CMK (cell line): ENCODE measurements at places on chromosomes 13 and 19.

DNA sequence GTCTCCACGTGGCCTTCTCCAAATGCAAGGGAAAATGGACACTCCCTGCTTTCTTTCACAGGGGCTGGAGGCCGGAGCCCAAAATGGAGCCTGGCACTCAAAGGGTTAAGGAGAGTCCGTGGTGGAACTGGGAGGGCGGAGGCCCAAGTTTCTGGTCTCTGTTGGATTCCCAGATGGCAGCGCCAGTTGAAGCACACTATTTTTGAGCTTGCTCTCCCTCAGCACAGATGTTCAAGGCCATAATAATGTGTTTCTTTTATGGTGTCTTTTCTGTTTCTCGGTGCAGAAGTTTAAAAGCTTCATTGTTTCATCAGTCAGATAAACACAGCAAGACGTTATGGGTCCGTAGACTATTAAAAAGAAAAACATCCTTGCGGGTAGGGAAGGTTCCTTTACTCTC is 67.6 kb downstream of the TNFRSF19 start:
- DNase-seq: no peak

GRCh38 chr13:54077569-54077968 is 1049.0 kb downstream of the OLFM4 start:
- no peak for DNase-seq

DNA sequence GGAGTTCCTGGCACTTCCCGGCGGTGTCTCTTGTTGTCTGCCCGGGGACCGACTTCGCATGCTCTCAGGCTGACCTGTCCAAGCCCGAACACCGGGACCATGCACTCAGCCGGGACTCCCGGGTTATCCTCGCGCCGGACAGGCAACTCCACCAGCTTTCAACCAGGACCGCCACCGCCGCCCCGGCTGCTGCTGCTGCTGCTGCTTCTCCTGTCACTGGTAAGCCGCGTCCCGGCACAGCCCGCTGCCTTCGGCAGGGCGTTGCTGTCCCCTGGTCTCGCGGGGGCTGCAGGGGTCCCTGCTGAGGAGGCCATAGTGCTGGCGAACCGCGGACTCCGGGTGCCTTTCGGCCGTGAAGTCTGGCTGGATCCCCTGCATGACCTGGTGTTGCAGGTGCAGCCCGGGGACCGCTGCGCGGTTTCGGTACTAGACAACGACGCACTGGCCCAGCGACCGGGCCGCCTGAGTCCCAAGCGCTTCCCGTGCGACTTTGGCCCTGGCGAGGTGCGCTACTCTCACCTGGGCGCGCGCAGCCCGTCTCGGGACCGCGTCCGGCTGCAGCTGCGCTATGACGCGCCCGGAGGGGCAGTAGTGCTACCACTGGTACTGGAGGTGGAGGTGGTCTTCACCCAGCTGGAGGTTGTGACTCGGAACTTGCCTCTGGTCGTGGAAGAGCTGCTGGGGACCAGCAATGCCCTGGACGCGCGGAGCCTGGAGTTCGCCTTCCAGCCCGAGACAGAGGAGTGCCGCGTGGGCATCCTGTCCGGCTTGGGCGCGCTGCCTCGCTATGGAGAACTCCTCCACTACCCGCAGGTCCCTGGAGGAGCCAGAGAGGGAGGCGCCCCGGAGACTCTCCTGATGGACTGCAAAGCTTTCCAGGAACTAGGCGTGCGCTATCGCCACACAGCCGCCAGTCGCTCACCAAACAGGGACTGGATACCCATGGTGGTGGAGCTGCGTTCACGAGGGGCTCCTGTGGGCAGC is 661 bp downstream of the FREM2 start:
- no peak for DNase-seq

- no peak for DNase-seq
These were observed 442.6 kb upstream of the ZNF507 start for GRCh38 chr19:31902821-31903220.

DNA sequence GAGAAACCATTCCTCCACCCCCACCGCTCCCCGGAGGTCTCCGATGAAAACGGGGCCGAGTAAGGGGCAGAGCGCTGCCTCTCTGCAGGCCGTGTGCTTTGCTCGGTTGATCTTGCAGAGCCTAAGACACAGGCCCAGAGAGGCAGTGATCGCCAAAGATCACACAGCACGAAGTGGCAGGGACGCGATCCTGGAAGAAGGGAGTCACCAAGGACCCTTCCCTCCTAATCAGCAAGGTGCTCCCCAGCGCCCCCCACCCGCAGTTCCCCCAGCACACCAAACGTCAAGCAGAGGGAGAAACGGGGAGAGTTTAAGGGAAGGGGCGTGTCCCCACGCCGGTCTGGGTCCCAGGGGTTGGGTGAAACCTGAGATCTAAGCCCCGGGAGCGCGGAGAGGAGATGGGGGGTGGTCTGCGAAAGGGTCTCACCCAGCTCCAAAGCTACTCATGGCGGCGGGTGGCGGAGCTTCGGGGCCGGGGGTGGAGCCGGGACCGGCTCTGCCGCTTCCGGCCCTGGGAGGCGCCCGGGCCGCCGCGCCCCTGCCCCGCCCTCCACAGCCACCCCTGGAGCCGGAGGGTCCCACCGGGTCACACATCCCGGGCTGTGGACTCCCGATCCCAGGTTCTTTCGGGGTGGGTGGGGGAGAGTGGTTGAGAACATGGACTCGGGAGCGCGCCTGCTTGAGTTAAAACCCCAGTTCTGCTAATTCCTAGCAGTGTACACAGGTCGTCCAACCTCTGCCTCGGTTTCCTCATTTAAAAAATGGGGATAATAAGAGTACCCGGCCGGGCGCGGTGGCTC is at the start of gene EML2:
Gene EML2, minus strand, starts transcription at position 468 of the 800 bp plus-strand sequence. Its CDS starts 21 bp downstream, at position 447.
- DNase-seq: peak; percentile 54

DNA sequence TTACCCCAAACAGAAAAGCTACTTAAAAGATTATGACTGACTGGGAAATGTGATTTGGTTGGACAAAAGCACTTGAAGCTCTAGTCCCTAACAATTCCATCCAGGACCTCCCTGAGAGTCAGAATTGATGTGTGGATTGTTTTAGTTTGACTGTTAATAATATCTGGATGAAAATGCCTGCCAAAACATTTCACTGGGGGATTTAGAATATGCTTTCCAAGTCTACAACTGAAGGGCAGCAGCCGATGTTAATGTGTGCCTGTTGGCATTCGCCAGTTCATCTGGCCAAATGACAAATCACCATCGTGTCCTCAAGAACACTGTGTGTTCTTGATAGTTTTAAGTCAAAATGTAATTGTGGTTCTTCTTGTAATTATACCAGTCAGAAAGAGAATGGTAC is 76.0 kb upstream of the TSC22D1 start:
- no peak for DNase-seq

- peak; percentile 47 for DNase-seq
These were observed 25.0 kb downstream of the TSSK6 start for GRCh38 chr19:19490214-19490968.
